Skeletal muscle cell (primary cell): ENCODE measurements at places on chromosomes 7 and 10.

DNA sequence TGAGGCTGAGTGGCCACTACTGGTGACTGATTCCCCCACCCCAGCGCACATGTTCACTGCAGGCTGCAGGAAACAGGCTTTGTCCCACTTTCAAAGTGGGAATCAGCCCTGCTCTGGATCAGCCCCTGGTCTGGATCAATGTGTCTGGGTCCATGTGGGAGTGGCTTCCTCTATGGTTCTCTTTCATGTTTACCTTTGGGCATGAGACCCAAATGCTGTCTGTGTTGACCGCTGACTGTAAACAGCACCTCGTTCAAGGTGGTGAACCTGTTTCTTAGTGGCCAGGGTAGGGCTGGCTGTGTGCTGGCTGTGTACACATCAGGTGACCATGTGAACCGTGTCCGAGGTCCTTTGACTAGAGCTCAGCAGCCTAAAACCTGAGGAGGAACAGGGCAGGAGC lies 121.8 kb downstream of the CAMK1D start:
- no peak for DNase-seq

DNA sequence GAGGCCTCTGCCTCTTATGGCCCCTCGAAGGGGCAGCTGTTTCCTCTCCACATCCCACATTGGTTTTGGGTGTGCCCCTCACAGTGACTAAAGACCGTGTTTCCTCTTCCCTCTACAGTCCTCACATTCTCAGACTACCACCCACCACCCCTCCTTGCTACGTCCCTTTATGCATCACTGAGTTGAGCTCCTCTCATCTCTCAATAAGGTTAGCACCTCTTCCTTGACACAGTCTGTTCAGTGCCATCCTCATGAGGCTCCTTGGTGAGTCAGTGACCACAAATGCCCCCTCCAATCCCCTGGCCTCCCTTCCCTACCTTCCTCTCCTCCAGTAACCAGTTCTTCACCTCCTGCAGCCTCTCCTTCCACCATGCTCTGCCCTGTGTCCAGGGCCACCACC lies 239.1 kb upstream of the MYO3A start:
- DNase-seq, result no peak

DNA sequence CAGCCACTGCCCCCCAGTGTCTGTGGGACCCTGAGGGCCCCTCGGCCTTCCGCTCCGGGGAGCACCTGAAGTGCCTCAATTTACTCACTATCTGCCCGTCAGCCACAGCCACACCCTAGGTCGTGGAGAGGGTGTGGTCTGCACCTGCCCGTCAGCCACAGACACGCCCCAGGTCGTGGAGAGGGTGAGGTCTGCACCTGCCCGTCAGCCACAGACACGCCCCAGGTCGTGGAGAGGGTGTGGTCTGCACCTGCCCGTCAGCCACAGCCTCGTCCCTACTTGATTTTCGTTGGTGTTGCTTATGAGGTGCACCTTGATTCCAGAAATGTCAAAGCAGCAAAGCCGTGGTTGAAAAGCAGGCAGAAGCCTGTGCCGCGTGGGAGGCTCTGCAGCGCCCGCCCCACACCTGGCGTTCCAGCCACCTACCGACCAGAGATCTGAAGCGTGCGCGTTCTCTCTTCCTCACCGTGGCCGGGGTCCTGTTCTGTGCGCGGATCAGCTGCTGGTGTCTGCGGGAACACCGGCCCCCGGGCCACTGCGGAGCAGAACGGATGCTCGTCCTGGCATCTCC lies 101.6 kb downstream of the DYNC2I1 start:
- no peak for DNase-seq

DNA sequence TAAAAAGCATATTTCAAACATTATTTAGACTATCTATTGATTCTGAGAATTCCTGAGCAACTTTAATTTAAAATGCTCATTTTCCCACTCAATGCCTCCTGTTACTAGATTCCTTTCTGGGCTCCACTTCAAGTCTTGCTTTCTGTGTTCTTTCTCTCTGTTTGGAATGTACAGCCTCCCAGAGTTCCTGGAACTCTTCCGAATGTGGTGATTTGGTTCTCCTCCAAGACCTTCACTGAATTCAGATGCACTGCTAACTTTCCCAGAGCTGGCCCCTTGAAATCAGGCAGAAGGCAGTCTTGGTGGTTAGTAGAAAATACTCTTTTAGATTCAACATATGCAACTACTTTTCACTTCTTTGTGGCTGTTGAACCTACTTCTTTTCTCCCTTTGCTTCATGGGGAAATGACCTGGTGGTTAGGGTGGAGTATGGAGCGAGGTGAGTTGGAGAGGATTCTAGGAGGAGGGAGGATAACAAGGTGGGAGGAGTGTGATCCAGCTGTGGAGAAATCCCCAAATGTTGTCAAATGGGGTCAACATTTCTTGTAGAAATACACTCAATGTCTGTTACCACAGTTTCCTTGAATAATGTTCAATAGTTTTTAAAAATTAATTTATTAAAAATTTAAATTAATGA lies 27.9 kb upstream of the CCDC7 start:
- peak; percentile 87 for DNase-seq

- DNase-seq, result no peak
These were observed 194.2 kb upstream of the SLC26A5 start for GRCh38 chr7:103640031-103640779.

GRCh38 chr10:51707392-51707791 lies 8.0 kb upstream of the CSTF2T start:
- DNase-seq, result no peak

GRCh38 chr10:89369156-89370105 lies 8.4 kb upstream of the IFIT1B start:
- DNase-seq, result no peak

GRCh38 chr10:120710076-120710475 lies 141.1 kb upstream of the WDR11 start:
- no peak for DNase-seq

DNA sequence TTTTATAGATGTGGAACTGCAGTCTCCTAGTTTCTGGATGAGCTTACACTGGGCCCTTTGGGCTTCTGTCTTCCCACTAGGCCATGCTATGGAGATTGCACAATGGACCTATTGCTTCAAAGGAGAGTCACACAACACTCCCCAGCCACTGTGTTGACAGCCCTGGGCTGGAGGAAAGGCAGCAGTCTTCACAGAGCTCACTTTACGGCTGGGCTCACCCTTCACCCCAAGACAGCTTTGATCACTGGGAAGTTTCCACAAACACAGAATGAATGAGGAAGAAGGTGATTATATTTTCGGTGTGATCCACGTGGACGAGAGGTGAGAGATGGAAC lies 92.7 kb upstream of the GDF10 start:
- no peak for DNase-seq

- peak; percentile 92 for DNase-seq
These were observed 87.5 kb upstream of the NRP1 start for GRCh38 chr10:33421789-33422462.

DNA sequence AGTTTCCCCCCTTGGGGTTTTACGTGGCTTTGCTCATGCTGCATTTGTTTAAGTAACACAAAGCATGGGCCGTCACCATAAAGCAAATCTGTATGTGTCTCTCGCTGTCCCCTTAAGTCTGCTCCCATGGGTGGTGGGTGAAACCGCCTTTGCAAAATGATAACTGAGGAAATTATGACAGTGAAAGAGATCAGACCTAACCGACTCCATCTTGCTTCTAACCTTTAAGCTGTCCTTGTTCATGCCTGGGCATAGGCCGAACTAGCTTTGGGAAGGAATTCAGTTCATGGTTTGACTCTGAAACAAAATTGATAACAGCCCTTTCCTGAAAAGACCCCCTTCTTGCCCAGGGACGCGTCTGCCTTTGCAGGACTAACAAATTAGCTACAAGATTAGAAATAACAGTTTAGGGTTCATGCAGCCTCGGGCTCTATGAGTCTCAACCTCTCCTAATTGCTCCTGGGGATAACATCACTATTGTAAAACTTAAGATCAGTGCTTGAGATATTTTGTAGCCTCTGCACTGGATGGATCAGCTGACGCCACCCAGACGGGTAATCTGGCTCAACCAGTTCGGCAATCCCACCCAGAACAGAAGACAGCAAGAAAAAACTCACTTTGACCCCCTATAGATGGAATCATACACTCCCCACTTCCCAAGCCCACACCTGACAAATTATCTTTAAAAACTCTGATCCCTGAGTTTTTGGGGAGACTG lies 623.7 kb downstream of the TYW1 start:
- DNase-seq, result no peak

DNA sequence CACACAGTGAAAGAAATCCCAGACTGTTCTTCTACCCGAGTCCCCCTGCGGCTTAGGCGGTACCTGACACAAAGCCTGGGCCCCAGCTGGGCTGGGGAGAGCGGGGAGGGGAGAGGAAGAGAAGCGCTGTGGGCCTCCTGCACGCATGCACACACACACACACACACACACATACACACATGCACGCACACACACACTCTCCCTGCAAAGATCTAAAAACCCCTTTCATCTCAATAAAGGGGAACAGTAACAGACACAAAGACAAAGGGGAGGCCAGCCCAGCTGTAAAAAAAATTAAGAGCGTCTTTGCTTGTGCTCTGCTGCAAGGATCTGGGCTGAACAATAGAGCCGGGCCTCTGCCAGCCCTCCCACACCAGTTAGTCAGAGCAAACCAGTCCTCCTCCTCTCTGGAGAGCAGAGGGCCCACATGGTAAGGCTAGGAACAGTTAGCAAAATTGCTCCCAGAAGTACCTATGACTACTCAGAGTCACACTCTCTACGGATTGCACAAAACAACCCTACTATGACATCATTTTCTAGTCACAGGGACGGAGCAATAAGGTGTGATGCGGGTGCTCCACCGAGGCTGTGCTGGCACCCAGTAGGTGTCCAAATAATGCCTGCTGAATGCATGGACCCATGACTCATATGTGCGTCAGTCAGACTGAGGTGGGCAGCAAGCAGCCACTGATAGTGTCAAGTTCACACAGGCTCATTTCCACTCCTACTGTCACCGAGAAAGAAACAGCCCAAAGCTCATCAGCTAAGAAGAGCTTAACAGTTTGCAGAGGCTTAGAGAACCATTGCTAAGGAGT lies 9.2 kb downstream of the ITPRIP start:
- DNase-seq, result peak; percentile 95

DNA sequence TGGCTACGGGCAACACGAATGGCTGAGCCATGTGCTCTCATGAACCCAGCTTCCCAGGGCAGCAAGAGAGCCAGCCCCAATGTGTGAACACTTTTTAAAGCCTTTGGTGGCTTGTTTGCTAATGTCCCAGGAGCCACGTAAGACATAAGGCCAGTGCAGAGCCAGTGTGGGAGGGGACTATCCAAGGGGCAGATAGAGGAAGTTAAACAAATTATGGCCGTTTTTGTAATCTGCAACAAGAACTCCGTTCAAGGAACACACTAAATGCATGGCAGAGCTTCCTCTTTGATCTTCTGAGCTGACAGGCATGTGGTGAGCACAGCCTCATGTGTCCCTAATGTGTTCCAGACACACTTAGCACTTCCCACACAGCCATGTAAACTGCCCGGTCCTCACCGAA lies 133.3 kb downstream of the TEX36 start:
- no peak for DNase-seq

- no peak for DNase-seq
These were observed 23.1 kb upstream of the MACC1 start for GRCh38 chr7:20240080-20240926.

DNA sequence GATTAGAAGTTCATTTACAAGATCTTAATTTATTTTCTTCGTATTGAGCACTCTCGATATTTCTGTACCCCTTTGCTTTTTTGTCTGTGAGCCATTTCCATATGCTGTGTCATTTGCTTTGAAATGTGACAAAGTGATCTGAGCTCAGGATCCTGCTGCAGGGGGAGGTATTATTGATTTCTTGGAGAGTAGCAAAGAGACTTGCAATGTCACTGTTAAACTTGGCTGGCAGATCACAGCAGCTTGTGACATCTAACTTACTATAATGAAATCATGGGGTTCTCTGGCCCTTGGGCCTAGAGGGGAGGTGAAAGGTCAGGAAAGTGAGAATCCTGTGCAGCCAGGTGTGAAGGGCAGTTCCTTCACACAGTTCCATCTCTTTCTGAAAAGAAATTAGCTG lies 923.4 kb downstream of the REEP3 start:
- no peak for DNase-seq

DNA sequence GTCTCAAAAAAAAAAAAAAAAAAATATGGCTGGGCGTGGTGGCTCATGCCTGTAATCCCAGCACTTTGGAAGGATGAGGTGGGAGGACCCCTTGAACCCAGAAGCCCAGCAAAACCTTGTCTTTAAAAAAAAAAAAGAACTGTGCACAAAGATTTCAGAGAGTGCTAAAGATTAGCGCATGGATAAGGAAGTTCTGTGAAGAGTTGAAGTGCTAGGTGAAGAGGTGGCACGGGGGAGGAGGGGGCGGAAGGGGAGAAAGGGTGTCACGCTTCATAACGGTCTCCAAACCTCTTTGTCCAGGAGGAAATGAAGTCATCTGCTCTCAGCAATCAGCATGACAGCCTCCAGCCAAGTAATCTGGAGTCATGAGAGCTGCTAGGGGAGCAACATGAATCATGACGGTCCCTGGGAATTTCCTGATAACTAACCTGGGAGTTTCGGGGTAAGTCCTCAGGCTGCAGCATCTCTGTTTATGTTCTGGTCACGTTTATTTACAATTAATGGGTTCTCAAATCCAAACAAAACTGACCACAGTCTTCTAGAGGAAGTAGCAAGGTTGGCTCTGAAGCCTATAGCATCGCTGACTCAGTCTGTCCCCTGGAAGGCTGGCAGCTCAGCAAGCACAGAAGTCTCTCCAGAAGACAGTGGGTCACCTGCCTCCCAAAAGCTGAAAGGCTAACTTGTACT lies 1.9 kb upstream of the PLAU start:
- DNase-seq, result peak; percentile 74
